ENCODE measurements at places on chromosomes 2 and 18. TPM values are rescaled to one million over a fixed set of nuclear protein-coding genes. Genes with fewer than 3 reads are reported as not detected.

The TRAPPC12 gene
- total RNA-seq: 52.3 TPM

The SAG gene
- not detected for total RNA-seq

The NEU2 gene
- total RNA-seq: not detected

The CRIM1 gene
- 218 TPM for total RNA-seq

The TMEM131 gene
- 20.2 TPM for total RNA-seq

Data from smooth muscle cell of bladder (primary cell).